AG04449 (cell line): ENCODE measurements at places on chromosomes 12 and 14.

- DNase-seq, result no peak
These were observed 174.1 kb upstream of the PDZRN4 start for GRCh38 chr12:41013881-41014642.

DNA sequence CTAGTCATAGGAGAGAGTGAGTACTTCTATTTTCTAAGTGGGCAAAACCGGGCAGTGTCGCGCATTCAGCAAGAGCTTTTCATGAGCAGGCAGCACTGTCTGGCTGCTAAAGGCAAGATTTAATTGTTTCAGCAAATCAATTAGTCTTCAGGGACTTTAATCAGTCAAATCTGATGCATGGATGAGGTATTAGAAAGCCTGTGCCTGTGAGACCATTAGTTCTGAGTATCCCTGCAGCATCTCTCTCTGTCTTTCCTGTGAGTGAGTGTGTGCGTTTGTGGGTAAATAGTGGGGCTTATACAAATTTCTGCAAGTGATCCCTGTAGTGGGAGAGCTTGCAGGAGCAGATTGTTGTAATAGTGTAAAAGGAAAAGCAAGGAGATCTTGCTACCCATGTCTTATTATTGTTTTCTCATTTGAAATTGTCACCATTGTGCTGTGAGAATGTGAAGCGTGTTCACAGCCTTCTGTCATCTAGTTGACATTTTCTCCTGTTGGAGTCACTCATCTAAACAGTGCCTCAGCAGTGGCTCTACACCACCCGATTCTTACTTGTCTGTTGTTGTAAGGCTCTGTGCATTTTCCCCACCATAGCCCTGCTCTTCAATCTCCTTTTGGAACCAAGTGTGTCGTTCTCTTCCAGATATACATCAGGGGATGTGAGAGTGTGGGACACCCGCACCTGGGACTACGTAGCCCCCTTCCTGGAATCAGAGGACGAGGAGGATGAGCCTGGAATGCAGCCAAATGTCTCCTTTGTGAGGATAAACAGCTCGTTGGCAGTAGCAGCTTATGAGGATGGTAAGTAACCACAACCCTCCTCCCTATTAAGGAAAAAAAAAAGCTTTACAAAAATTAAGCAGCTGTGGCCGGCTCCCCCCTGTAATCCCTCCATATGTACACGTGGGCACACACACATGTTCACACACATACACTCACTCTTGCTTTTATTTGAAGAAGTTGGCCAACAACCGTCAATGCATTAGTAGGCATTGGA is 53.6 kb downstream of the FBXW8 start:
- DNase-seq, result no peak

DNA sequence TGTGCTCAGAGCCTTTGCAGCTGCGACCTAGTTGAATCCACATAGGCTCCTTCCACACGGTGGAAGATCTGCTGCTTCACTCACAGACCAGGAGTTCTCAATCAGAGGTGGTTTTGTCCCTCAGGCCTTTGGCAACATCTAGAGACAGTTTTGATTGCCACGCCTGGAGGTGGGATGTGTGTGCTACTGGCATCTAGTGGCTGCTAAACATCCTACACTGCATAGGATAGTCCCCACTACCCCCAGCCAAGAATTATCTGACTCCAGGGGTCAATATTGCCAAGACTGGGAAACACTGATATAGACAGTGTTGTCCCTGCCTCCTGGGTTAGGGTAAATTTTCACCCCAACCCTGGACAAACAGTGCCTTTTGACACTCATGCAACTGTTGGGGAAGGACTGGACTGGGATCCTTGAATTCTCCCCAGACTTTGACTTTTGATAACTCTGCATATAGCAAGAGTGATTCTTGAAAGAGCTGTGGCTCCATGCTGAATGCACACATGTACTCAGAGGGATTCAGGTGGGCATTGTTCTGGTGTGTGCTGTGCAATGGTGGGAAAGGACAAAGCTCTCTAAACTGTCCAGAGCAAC is 39.8 kb downstream of the BAZ2A start:
- DNase-seq, result no peak

DNA sequence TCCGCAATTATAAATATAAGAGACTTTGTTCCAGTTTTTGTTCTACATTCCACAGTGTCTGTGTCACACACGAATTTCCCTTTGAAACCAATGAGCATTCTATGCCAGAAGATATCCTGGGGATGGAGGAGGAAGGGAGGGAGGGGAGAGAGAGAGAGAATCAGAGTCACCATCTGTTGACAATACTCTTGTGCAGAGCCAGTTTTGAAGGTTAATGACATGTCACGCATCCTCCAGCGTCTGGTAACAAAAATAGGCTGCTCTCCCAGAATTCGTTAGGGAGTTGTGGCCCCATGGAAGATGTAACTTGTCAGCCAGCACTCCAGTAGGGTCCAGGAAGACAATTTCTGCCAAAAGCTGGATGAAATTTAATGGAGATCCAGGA is 213.5 kb upstream of the KRR1 start:
- DNase-seq, result no peak

DNA sequence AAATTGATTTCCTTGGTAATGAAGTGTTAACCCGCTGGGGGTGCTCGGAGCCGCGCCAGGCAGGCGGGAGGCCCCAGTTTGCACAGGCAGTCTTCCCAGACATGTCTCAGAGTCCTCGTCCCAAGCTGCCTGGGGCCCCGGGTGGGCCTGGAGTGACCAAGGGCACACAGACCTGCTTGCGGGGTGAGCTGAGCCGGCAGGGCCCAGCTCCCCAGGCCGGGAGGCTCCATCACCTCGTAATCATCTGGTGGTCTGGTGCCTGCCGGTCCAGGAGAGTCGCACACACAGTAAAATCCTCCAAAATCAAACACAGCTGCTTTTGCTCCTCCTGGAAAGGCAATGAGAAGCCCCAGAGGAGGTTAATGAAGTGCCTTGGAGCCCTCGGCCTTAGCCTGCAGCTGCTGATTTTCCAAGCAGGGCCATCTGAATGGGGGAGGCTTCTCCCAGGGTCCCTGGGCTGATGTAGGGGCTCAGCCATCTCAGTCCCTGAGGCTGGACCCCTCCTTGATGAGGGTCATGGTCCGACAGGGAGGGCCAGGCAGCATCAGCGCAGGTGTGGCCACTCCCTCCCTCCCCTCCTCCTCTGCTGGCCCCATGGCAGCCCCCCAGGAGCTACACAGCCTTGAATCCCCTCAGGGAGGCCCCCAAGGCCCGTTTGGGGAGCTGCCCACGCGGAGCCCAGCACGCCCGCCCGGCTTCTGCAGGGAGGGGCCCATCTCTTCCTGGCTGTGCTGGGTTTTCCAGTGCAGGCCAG is 39.4 kb upstream of the FBRSL1 start:
- no peak for DNase-seq

DNA sequence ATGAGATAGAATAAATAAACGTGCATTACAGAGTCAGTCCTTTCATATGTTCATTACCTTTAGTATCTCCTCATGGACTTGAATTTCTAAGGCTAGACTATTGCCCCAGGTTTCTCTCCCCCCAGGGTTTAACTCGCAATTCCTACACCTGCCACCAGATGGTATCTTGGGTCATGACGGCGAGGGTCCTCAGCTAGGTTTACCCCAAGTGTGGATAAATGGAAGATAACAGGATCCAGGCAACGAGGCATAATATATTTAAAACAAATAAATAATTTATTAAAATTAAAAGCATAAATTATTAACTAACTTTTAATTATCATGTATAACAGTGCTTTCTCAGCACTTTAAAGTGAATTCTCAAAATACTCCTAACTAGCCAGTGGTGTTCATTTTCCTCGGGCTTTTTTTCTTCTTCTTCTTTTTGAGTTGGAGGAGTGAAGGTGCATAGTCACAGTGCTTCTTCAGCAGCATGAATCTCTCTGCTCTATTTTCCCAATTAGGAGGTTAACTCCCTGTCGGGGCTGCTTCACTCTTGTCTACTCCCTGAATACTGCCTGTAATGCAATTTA is 243.5 kb upstream of the CAND1 start:
- no peak for DNase-seq

GRCh38 chr12:110885152-110885840 is 35.1 kb downstream of the MYL2 start:
- no peak for DNase-seq

- DNase-seq, result no peak
These were observed 300.5 kb downstream of the CACNA1C start for GRCh38 chr12:2353281-2353680.

DNA sequence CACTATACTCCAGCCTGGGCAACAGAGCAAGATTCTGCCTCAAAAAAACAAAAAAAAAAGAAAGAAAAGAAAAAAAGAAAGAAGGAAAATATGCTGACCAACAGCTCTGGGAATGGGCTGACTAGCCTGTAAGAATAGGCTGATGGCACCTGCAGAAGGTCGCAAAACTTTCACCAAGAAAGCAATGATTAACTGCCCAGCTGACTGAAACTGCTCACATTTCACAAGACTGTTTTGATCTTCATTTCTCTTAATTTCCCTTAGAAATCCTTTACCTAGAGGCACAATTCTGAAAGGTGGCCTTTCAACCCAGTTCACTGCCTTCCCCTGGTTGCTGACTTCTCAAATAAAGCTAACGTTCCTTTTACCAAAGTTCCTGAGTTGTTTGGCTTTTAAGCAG is 12.4 kb downstream of the BEST3 start:
- no peak for DNase-seq

- no peak for DNase-seq
These were observed 62.3 kb downstream of the BEGAIN start for GRCh38 chr14:100524933-100525243.

DNA sequence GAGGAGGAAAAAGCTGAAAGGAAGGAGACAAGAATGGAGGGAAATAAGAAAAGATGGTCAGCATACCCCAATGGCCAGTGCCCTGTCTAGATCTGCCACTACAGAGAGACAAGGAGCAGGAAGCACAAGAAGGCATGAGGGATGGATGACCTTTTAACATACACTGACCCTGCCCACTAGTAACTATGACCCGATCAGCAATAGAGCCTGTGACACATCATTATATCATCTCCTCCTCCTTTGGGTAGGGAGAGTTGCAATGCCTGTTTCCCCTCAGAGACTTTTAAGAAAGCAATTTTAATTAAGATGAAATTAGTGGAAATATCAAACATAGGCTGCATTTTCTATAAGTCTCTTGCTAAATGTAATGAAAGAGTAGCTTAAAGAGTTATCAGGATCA is 4.7 kb upstream of the SLC2A13 start:
- DNase-seq, result no peak

DNA sequence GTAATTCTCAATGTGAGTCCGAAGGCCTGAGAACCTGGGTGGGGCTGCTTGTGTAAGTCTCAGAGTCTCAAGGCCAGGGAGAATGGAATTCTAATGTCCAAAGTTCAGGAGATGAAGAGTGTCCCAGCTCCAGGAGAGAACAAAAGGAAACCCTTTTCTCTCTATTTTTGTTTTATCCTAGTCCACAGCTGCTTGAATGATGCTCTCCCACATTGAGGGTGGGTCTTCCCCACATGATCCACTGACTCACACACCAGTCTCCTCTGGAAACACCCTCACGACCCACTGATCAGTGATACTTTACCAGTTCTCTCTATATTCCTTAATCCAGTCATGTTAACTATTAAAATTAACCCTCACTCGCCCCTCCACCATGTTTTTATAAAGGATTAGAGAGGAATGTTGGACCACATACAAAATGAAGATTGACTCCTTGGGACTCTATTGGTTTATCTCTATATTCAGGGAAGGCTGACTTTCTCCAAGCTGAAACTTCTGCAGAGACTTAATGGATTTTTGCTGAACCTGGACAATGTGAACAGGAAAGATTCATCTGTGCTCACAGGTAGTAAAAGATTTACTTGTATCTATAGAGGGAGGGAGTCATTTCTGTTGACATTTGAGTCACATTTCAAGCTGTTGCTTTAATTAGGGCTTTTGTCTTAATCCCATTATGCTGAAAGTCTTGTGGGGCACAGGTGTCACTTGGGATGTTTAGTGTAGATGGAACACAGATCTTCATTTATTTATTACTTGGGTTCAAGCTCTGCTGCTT is 1061.0 kb upstream of the TMEM132C start:
- DNase-seq, result no peak

GRCh38 chr12:101697930-101698799 is 725 bp downstream of the CHPT1 start:
- DNase-seq, result no peak

DNA sequence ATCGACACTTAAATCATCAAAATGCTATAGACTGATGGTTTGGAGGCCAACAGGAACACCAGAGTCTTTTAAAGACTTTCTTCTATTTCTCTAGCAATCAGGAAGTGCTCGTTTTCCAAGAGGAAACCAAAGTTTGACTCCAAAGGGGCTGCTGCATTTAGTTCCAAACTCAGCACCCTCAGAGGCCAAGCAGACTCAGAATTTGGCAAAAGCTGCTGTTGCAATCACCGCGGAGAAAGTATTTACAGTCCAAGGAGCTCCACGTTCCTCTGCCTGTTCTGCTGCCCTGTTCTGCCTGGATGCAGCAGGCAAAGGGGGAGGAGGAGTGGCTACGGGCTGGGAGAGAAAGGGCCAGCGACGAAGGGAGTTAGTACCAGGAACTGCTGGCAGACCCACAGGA is 325.1 kb downstream of the BCL11B start:
- DNase-seq, result no peak

- DNase-seq, result no peak
These were observed 648 bp downstream of the ERP27 start for GRCh38 chr12:14937689-14938088.

DNA sequence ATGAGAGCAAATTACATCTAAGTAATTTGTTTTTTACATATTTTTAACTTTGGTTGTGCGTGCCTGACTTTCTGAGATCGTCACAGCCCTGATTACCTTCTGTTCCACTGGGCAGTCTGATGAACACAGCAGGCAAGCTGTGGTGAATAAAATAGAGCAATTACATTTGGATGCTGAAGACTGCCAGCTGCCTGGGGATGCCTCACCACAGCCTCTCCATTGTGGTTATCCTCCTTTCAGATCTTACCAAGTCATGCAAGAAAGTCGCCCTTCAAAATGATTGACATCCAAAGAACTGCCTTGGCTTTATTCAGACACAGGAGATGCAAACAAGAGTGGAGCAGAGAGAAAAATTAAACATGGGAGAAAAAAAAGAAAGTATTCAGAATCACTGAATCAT is 456.6 kb upstream of the TMPO start:
- no peak for DNase-seq

DNA sequence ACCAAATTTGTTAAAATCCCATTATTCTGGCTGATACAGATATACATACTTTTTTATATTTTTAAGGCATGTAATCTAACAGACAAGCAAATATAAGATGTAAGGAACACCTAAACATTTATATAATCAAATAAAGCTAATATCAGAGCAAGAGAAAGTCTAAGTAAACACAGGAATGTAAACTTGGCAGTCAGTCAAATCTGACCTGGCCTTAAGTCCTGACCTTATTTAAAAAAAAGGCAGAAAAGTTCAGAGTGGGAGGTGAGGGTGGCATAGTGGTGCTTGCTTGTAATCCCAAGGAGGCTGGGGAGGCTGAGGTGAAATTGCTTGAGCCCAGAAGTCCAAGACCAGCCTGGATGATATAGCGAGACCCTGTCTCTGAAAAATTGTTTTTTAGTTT is 152.6 kb downstream of the DERA start:
- no peak for DNase-seq

- no peak for DNase-seq
These were observed 2.7 kb upstream of the WASHC3 start for GRCh38 chr12:102064476-102064875.

GRCh38 chr12:109310247-109311125 is 1.4 kb upstream of the FOXN4 start:
- DNase-seq, result no peak

GRCh38 chr14:57380935-57381334 is 9.5 kb upstream of the NAA30 start:
- DNase-seq, result no peak
